ENCODE measurements at places on chromosomes 13 and 19. TPM values are rescaled to one million over a fixed set of nuclear protein-coding genes. Genes with fewer than 3 reads are reported as not detected.

NBEA gene
- 1.7 TPM for total RNA-seq

RAB3D gene
- 3.9 TPM for total RNA-seq

CRYL1 gene
- 6.7 TPM for total RNA-seq

LRG1 gene
- total RNA-seq: 0.15 TPM
